Activated naive CD4-positive, alpha-beta T cell (primary cell): ENCODE measurements at places on chromosomes 16 and 17.

- DNase-seq: no peak
These were observed 62.3 kb downstream of the MARCHF10 start for GRCh38 chr17:62745806-62746205.

- no peak for DNase-seq
These were observed 15.5 kb downstream of the CDH1 start for GRCh38 chr16:68752602-68753001.

- no peak for DNase-seq
These were observed 2.5 kb upstream of the CLTC start for GRCh38 chr17:59617156-59617732.

DNA sequence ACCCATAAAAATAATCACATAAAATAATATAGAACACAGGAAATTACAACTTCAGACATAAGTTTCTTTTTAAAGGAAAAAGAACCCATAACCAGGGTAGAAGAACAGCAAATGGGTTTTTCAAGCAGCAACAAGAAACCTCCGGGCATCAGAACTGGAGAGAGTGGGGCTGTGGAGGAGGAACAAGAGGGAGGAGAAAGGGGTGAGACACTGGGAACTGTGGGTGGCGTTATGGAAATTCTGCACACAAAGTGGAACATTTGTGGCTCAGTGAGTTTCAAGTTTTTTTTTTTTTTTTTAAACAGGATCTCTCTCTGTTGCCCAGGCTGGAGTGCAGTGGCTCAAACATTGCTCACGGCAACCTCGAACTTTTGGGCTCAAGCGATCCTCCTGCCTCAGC lies 22.6 kb downstream of the EMP2 start:
- no peak for DNase-seq

GRCh38 chr16:13335879-13336278 lies 434.5 kb downstream of the SHISA9 start:
- no peak for DNase-seq

DNA sequence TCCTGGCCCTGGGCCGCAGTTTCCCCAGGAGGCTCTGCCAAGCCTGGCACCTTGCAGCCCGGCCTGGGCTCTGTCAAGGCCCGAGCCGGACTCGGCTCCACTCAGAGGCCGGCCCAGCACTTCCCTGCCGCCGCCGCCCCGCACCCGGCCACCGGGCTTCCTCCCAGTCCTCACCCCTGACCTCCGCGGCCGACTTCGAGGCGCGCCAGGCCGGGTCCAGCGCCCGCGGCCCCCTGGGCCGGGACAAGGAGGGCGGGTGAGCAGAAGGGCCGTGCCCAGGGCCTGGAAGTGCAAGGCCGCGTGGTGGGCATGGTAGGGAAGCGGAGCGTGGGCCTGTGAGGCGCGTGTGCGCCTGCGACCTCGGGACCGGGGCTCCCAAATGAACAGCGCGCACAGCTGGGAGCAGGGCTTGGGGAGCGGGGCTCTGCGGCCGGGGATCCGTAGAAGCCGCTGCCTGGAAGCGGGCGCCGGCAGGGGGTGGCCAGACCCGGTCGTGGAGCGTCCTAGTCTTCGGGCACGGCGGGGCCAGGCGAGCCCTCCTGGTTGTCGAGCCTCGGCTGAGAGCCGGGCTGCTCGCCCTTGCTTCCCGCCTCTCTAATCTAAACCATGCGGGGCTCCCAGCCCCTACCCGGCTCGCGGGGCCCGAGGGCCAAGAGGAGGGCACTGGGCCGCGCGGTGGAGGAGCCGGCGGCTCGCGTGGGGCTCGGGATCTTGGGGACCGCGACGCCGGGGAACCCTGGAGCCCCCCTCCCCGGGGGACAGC lies 503 bp upstream of the TBX4 start:
- no peak for DNase-seq

DNA sequence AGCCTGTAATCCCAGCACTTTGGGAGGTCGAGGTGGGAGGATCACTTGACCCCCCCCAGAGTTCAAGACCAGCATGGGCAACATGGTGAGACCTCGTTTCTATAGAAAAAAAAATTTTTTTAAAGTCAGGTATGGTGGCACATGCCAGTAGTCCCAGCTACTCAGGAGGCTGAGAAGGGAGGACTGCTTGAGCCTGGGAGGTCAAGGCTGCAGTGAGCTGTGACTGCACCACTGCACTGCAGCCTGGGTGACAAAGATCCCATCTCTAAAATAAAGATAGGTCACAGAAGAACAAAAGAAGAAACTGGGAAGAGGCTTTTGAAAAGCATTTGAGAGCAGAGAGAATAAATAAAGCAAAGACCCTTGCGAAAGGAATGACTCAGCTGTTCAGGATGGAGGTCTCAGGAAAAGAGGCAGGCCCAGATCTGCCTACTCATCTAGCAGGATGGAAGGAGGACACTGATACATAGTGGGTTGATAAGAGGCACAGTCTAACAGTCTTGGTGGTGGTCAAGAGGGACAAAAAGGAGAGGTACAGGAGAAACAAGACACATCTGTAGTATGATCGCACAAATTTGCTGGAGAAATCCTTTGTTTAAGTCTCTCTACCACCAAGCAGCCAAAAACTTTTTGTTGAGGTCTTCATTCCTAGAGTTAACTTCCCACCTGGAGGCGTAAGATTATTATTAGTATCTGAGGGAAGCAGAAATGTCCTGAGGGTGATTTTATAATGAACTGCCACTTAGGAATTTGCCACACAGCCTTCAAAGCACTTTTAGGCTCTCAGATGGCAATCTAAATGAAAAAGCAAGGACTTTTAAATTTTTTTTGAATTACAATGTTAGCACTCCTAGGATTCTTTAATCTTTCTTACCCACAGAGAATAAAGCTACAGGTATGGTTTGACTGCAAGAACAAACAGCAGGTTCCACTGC lies 17.6 kb downstream of the ZSWIM7 start:
- DNase-seq: no peak

GRCh38 chr16:85238233-85238647 lies 126.0 kb upstream of the CIBAR2 start:
- no peak for DNase-seq
